ENCODE measurements at places on chromosomes 13 and 19.
A peak's percentile ranks its signal among the peaks of the same experiment; 100 is the strongest.

DNA sequence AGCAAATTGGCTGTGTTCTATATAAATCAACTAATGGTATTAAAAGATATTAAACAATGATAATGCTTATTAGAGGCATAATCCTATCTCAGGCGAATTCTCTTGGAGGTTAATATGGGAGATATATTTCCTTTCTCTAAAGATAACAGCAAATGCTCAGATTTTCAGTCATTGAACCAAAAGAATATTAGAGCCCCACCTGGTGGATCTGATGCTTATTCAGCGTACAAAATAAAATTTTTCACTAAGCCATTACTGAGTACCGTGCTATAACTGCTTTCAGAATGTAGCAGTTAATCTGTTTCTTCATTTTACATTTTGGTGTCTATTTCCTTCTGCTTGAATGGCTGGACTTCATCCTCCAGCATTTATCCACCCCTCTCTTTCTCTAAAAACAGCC is 143.3 kb upstream of the IPO5 start:
- no peak for DNase-seq

- DNase-seq: peak; percentile 42
Measured at GRCh38 chr19:19540715-19541515, 2.9 kb downstream of the CILP2 start.

GRCh38 chr19:50178859-50179537 is 15.9 kb upstream of the IZUMO2 start:
- no peak for DNase-seq

- no peak for DNase-seq
Measured at GRCh38 chr13:47564041-47564440, 437.0 kb downstream of the SUCLA2 start.

DNA sequence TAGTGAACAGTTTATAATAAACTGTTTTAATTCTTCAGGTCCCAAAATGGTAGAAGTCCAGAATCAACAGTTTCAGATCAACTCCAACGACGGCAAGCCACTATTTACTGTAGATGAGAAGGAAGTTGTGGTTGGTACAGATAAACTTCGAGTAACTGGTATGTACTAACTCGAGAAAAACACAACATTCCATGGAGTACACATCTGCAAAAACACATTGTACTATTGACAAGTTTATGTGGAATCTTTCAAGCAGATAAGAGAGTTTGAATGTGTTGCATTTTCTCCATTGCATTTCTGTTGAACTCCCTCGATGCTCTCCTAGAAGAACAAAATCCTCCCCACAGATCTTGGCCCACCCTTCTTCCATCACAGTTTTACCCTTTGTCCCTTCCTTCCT is 98.5 kb downstream of the SGCG start:
- no peak for DNase-seq

GRCh38 chr13:36915106-36915505 is 4.9 kb downstream of the SMAD9 start:
- no peak for DNase-seq

DNA sequence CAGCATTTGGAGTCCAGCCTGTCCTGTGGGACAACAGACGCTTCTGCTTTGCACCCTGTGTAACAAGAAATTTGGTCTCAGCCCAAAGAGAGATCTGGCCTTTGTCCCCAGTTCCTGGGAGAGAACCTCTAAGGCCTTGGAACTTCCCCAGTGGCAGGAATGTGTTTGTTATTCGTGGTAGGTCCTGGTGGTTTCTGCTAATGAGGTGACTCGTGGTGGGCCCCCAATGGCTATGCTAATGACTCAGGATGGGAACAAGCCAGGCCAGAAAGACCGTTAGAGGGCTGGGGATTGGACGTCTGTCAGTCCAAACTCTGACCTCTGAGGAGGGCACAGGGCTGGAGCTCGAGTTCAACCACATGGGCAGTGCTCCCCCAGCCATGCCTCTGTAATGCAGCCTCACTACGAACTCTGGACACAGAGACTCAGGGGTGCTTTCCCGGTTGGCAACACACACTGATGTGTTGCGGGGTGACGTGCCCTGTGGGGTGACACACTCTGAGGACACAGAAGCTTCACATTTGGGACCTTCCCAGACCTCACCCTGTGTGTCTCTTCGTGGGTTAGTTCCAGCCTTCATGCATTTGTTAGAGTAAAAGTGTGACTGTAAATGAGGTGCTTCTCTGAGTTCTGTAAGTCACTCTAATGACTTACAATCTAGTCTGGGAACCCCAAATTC is 38.9 kb downstream of the TEX29 start:
- DNase-seq: no peak

GRCh38 chr19:48365602-48366001 is 1.4 kb downstream of the SYNGR4 start:
- no peak for DNase-seq

DNA sequence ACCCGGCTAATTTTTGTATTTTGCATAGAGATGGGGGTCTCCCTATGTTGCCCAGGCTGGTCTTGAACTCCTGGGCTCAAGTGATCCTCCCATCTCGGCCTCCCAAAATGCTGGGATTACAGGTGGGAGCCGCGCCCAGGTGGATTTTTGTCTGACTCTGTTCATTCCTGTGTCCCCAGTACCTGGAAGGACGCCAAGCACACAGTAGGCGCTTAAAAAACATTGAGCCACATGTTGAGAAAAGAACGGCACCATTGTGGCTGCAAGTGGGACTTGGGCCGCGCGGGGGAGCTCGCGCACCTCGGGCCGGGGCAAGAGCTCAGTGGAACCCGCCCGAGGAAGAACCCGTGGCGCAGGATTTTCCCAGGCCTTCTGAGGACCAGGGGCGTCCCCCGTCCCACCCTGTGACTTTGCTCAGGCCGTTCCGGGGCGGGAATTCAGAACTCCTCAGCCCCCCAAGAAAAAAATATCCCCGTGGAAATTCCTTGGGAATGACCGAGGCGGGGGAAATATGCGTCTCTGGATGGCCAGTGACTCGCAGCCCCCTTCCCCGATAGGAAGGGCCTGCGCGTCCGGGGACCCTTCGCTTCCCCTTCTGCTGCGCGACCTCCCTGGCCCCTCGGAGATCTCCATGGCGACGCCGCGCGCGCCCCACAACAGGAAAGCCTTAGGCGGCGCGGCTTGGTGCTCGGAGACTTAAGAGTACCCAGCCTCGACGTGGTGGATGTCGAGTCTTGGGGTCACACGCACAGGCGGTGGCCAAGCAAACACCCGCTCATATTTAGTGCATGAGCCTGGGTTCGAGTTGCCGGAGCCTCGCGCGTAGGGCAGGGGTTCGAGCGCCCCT is 1.4 kb upstream of the ICAM1 start:
- peak; percentile 85 for DNase-seq

DNA sequence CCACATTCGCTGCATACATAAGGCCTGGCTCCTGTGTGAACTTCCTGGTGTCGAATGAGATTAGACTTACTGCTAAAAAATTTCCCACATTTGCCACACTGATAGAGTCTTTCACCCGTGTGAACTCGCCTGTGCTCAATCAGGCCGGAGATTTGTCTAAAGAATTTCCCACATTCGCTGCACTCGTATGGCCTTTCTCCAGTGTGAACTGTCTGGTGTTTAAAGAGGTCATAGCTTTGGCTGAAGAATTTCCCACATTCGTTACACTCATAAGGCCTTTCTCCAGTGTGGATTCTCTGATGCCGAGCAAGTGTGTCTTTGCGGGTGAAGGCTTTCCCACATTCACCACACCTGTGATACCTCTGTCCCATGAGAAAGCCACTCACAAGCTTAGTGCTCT is 6.5 kb downstream of the ZNF671 start:
- no peak for DNase-seq

DNA sequence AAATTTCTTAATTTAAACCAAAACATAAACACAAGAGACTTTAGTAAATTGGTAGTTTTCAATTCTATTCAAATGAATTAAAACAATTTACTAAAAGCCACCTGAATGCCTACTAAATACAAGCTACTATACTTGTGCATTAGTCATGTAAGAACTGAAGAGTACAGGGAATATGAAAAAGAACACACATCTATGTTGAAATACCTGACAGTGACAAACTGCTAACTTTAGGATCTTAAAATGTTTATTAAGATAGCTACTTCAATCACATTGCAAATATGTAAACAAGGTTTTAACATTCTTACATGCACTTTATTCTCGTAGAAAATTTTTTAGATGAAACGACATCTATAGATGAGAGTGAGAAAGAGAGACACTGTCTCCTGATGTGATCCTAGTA is 4.1 kb downstream of the SPRYD7 start:
- no peak for DNase-seq

- no peak for DNase-seq
Measured at GRCh38 chr13:51233117-51233826, 11.1 kb downstream of the FAM124A start.

DNA sequence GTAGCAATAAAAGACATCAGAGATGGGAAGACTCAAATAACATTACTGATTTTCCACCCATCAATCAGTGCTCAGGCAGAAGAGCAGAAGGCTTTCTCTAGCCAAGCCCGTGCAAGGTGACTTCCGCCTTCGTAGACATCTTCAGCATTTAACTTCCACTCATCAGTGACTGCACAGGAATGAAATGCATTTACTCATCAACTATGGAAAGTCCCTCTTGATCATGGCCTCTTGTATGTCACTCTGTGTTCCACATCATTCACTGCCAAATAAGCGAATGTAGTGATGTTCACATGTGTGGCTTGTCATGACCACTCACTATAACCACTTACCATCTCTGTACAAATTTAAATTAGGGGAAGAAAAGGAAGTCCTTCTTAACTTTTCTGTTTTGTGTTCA is 49.4 kb downstream of the SACS start:
- DNase-seq: no peak

DNA sequence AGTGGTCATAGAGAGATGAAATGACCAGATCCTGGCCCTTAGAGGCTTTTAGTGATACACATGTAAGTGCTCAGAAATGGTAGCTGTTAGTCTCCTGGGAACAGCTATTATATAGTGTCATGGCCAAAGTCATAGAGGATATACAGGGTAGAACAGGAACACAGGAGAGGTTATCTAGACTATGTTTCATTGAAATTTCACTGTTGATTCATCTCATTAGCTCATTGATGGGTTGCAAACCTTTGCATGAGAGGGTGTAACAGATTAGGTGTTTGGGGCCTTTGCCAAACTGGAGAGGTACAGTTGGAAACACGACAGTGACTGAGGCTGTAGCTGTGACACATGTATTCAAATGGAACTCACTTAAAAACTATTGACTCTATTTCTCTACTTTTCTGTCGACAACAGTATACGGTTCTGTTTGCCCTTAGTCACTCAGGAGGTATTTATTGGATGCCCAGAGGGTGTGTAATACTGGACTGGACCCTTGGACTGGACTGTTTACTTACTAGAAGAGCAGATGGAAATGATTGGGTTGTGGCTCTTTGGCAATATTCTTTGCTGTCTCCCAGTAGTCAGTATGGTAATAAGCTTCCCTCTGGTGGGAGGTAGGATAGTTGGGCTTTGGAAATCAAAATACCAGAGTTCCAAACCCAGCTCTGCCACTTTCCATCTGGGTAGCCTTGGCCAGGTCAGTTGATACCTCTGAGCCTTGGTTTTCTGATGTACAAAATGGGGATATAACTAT is 29.8 kb downstream of the ARHGAP35 start:
- DNase-seq: no peak

GRCh38 chr19:51324167-51324481 is 12.7 kb downstream of the IGLON5 start:
- no peak for DNase-seq

GRCh38 chr13:47294691-47295090 is 397.8 kb upstream of the HTR2A start:
- DNase-seq: no peak

DNA sequence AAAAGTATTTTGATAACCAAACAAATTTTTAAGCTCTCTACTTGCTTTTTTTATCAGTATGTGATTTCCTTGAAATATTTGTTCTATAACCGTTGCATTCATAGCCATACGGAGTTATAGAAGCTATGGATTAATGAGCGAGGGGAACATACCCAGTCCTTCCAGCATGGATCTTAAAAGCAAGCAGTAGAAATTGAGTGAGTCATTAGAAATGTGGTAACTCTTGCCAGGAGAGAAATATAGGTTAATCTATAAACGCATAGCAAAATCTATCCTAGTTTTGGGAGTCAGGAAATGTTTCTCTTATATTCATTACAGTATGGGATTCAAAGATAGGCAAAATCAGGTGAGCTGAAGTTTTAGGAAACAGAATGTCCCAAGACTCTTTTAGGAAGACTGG is 507.4 kb downstream of the DACH1 start:
- DNase-seq: no peak

- DNase-seq: no peak
Measured at GRCh38 chr13:43587376-43587775, 199.4 kb downstream of the ENOX1 start.

DNA sequence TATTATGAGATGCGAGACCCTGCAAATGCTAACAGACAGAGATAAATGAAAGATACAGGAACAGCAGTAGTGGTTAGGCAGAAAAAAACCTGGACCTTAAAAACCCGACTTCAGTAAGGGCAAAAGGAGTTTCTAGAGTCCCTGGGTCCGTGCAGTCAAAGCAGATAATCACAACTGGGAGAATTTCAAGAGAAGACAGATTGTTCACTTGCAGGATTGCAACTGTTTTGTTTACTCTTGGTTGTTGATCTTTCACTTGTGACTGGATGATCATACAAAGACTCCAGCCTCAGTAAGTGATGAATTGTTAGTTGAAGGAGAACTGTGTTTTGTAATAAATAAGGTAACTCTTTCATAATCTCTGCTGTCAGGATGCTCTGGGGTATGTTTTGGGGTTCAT is 135.1 kb downstream of the GPC6 start:
- DNase-seq: no peak

GRCh38 chr19:56101746-56102535 is 19.2 kb downstream of the ZNF787 start:
- DNase-seq: no peak

DNA sequence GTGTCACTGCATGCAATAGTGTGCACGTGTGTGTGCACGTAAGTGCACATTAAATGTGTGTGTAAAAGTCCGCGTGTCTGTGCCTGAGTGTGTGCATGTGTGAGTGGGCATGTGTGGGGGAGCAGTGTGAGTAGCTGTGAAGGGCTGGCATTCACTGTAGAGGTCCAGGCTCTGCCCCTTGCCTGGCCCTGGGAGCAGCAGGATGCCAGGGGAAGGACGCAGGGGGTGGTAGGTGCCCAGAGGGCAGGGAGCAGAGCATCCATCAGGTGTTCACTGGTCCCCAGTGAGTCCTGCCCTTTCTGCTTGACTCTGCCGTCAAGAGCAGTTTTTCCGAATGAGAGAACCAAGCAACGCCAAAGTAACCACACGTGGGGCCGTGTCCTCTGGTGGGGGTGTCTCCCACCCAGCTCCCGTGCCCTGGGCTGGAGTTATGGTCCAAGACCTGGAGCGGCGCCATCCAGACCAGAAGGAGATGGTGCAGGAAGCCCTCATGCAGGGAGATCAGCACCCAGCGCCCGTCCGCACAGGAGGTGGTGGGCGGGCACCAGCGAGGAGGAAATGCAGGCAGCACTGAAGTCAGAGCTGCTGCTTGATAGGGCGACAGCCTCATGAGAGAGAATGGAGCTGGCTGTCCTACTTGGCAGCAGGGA is 68.5 kb downstream of the TEX29 start:
- no peak for DNase-seq
